Stimulated activated CD4-positive, alpha-beta T cell treated with anti-CD3 and anti-CD28 coated beads, Interleukin-4, amount 100 ng/mL, for 24 hours (primary cell): ENCODE measurements at places on chromosomes 12 and 14.

DNA sequence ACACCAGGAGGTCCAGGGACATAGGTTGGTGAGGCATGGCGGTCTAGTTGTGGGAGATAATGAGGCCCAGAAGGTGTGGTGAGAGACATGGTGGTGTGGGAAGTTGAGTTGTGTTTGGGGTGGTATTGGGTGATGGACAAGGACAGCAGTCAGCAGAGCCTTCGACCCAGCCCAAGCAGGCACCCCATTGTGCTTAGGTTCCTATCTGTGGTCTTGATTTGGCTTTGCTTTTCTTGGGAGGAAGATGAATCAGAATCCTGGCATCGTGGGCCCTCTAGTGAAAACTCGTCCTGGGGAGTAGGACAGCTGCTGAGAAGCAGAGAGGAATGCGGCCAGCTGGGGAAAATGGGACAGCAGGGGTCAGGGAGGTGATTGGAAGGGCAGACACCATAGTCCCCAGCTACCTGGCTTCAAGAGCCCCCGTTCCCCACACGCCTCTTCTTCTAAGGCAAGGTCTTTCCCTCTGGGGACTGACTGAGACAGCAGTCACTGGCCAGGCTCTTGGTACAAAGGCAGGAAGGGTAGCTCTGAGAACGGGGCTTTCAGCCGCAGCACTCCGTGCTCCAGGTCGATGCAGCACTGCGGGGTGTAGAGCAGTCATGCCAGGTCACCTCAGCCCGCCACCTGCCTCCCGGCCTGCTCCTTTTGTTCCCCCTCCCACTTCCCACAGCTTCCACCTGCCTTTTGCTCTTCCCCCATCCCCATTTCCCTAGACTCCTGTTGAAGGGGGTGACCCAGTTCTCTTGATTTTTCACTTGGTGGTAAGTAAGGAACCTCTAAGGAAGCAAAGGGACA is 7.9 kb downstream of the NRIP2 start:
- DNase-seq = no peak

GRCh38 chr12:101759396-101760047 is 20.3 kb upstream of the SYCP3 start:
- DNase-seq = peak; percentile 14

GRCh38 chr14:89296281-89296745 is 120.7 kb downstream of the FOXN3 start:
- DNase-seq = no peak

DNA sequence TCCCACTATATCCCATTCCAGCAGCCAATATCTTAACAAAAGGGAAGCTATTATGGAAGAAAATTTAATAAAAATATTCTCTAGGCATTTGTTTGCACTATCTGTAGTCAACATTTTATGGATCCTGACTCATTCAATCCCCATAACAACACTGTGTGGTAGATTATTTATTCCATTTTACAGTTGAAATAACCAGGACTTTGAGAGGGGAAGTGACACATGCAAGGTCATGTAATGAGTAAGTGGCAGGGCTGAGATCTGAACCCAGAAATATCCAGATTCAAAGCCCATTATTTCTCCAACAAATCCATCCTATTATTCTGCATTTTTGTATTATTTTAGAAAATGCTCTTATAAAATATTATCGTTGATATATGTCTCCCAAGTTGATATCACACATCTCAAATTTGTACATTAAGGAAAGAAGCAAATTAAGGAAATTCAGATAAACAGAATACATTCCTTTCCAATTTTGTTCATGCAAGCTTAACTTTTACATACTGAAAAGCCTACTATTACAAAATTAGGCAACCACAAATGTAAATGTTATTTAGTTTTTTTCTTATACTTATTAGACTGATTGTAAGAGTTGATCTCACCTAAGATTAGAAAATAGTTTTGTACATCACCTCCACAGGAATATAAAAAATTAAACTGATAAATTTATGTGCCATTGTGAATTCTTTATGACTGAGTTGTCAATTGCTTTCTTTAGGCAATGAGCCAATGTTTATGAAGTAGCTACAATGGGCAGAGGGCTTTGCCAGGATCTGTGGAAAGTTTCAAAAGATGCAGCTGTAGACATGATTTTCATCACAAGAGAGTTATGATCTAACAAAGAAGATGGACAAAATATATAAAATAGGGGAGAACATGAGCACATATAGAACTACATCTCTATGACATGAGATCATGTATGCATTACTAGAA is 55.1 kb upstream of the E2F7 start:
- no peak for DNase-seq

DNA sequence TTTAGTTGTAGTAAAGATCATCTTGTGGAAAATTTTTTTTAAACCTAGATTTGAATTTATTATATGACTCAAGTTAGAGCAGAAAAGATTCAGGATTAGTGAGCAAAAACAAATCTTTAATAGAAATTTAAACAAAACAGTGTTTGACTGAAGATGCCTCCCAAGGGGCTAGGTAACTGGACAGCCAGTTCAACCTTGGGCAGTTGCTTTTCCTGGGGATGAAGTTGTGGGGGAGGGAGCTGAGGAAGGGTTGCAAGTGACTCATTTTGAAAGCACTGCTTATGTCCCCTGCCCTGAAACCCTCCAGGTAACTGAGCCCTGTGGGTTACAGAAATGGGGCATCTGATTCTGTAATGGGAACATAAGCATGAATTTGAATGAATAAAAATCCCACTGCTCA is 13.1 kb downstream of the CFAP54 start:
- peak; percentile 22 for DNase-seq

- DNase-seq = peak; percentile 5
These were observed 241.4 kb downstream of the PHLDA1 start for GRCh38 chr12:75790219-75790618.

DNA sequence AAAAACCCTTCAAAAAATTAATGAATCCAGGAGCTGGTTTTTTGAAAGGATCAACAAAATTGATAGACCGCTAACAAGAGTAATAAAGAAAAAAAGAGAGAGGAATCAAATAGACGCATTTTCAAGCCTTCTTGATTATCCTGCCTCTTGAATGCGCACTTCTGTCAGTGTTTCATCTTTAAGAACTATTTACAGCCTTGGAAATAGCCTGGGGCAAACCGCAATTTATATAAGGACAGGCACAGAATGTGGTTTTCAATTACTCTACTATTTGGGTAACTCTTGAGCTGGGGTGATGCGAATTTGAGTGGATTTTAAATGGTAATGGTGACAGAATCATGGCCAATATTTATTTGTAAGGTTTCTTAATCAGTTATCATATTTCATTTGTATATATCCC is 179.1 kb upstream of the OTX2 start:
- DNase-seq = no peak

DNA sequence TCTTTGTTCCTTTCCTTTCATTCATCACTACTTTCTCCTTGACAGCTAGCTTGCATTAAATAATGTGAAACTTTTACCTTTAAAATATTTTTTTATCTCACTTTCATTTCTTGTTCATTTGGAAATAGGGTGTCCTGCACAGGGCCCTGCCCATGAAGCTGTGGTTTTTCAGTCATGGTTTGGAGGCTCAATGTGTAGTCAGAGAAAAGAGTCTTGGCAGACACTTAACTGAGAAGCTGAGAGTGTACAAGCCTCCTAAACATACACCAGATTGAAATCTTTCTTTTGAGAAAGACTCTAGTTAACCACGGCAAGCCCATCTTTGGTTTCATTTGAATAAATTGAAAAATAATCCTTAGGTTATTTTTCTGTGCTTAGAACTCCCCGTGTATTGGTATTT is 74.2 kb downstream of the KICS2 start:
- no peak for DNase-seq

GRCh38 chr14:55450987-55451386 is 10.6 kb upstream of the TBPL2 start:
- no peak for DNase-seq

GRCh38 chr12:96677363-96677762 is 188.0 kb downstream of the CFAP54 start:
- DNase-seq = no peak

DNA sequence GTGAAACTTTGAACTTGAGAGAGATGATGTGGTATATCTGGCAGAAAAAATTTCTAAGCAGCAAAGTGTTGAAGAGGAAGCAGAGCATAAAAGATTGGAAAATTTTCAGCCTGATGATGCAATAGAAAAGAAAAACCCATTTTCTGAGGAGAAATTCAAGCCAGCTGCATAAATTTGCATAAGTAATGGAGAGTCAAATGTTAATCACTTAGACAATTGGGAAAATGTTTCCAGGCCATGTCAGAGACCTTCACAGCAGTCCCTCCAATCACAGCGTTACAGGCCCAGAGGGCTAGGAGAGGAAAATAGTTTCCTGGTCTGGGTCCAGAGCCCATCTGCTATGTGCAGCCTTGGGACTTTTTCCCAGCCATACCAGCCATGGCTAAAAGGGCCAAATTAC is 469.0 kb upstream of the FOXG1 start:
- DNase-seq = no peak

- no peak for DNase-seq
These were observed 414 bp upstream of the CDK17 start for GRCh38 chr12:96400631-96401075.

DNA sequence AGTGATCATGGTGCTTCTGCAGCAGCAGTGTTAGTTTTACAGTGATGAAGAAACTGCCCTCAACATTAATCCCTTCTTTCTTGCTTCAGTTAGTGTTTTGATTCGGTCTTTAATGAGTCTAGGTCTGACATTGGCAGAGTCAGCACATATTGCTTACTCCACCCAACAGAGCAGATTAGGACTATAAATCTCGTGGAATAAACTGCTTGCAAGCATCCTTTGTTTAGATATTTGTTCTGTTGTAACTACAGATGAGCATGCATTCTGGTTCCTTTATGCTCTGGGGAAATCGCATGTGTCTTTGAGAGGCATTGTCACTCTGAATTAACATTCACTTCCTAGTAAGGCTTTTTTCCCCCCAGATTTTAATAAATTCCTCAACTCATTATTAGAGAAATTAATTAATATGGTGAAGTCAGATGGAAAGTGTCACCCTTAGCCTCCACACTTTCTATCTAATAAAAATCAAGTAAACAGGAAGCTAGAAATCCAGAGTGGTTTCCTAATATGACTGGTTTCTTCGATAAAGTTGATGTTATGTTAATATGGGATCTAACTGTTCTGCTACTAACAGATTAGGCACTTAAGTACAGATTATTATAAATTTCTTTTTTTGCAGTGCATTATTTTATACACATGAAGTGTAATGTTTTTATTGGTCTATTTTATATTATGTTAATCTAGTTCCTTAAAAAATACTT is 86.2 kb upstream of the SSTR1 start:
- DNase-seq = no peak

DNA sequence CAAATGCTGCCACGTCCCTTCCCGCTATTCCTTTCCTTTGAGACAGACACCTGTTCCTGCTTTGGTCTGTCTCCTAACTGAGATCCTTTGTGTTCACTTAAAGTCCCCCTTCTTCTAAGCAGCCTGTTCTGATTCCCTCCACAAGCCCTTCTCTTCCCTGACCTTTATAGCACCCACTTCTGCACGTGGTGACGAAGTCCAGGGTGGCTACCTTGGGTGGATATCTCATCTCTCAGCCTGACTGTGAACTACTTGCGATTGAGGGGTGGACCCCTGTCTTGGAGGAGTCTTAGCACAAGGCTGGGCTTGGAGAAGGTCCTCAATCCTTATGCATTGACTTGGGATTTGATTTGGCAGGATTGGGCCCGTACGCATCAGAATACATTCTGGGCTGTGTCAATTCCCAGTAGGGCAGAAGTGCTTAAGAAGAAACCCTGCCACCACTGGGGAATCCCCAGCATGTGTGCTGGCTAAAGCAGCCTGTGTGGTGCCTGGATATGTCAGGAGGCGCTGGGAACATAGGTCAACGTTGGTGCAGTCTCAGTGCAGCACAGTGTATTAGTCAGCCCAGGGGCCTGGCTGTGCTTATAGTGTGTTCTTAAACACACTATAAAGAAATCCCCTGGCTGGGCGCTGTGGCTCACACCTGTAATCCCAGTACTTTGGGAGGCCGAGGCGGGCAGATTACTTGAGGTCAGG is 23.6 kb downstream of the KRT80 start:
- DNase-seq = no peak

GRCh38 chr12:41556176-41556575 is 368.1 kb downstream of the PDZRN4 start:
- no peak for DNase-seq

DNA sequence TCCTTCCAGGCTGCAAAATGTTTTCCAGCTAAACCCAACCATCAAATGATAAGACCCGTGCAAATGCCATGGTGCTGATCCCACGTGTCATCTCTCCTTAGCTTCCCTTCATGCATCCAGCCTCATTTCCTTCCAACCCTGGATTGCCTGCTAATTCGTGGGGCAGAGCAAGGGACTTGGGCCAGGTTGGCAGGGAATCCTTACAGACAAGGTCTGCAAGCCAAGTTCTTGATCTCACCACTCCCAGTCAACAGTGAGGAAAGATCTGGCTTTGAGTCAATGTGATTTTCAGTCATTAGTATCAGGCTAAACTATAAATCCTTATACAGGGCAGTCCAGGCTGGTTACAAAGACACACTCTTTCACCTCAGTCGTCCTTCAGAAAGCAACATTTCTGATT is 150.9 kb downstream of the ANO2 start:
- DNase-seq = no peak

GRCh38 chr14:23182372-23183157 is 895 bp downstream of the SLC7A8 start:
- peak; percentile 39 for DNase-seq

GRCh38 chr12:8698132-8698851 is 501 bp downstream of the RIMKLB start:
- DNase-seq = peak; percentile 41

GRCh38 chr14:101821528-101821927 is 60.0 kb downstream of the PPP2R5C start:
- DNase-seq = peak; percentile 62

- DNase-seq = no peak
These were observed 986.4 kb downstream of the AACS start for GRCh38 chr12:126051611-126052107.

GRCh38 chr12:121638298-121639202 is 12.2 kb downstream of the ORAI1 start:
- DNase-seq = no peak

DNA sequence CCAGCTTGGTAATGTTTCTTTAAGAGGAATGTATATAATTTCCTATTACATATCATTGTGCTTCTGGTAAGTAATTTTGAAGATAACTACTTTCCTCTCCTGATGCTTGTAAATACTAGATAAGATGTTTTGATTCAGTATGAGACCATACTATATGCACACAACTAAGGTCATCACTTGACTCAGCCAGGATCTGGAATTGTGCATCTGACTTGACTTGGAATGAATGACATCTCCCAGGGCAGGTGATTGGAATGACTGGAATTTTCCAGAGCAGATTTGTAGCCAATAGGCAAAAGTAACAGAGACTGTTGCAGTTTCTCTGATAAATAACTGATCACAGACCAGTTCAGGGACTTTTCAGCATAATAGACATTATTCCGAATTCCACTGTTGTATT is 11.1 kb downstream of the BEST3 start:
- no peak for DNase-seq

DNA sequence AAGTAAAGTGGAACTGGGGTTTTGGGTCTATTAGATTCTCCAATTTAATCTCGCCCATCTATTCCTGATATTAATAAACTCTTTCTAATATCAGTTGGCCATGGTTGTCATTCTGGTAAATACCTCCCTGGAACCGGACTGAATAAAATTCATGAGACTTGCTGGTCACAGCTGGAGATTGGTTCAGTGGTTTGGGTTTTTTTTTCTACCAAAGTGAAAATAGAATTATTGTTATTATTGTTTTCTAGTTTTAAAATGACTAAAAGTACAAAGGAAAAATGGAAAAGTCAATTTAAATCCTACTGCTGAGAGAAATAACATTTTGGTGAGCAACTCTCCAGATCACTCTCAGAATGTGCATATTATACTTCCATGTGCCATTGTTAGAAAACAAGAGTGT is 437.5 kb downstream of the ZFP36L1 start:
- no peak for DNase-seq

- no peak for DNase-seq
These were observed 3.4 kb upstream of the TRAFD1 start for GRCh38 chr12:112121780-112122565.

GRCh38 chr14:67532998-67533753 is at the start of gene PLEKHH1:
PLEKHH1 (plus strand) TSS chr14:67533290; CDS start chr14:67541868, 8,578 bp downstream.
- peak; percentile 70 for DNase-seq
